ENCODE measurements at places on chromosomes 2 and 18.

- no peak for DNase-seq
Measured at GRCh38 chr2:118325321-118325955, 237.2 kb downstream of the INSIG2 start.

- no peak for DNase-seq
Measured at GRCh38 chr2:30222031-30222430, 9.3 kb upstream of the LBH start.

- no peak for DNase-seq
Measured at GRCh38 chr2:3465844-3466481, 53.4 kb downstream of the ADI1 start.

GRCh38 chr2:12196495-12196894, 450.1 kb downstream of the LPIN1 start:
- no peak for DNase-seq

DNA sequence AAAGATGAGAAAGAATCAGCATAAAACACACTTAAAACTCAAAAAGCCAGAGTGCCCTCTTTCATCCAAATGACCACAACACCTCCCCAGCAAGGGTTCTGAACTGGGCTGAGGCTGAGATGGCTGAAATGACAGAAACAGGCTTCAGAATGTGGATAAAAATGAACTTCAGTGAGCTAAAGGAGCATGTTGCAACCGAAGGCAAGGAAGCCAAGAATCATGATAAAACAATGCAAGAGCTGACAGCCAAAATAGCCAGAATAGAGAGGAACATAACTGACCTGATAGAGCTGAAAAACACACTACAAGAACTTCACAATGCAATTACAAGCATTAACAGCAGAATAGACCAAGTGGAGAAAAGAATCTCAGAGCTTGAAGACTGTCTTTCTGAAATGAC, 12.2 kb upstream of the PSMA8 start:
- DNase-seq = no peak

DNA sequence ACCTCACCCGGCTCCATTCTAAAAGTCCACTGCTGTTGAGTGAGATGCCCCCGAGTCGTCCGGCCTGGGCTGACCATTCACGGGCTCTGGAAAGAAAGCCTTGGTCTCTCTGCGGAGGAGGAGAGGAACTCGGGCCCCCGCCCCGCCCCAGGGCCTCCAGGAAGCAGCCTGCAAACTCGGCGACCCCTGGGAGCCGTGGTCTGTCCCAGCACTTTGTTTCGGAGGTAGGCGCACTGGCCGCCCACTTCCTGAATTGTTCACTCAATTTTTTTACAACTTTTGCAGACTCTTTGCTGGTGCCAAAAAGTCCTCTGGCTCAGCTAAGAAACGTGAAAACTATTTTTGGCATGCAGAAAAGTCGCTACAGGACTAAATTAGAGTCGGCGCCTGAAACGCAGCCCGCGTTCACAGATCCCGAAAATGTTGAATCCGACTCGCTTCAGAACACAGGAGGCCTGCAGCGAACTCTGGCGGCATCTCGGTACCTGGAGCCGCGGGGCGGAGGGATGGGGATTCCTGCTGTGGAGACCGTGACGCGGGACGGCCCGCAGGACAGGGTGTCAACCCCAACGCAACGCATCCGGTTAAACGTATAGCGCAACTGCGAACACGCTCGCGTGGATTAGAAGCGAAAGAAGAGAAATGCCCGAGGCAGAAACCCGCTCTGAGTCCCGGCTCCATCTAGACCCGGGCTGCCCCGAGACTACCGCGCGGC, 1.5 kb downstream of the PXDN start:
- peak; percentile 8 for DNase-seq

DNA sequence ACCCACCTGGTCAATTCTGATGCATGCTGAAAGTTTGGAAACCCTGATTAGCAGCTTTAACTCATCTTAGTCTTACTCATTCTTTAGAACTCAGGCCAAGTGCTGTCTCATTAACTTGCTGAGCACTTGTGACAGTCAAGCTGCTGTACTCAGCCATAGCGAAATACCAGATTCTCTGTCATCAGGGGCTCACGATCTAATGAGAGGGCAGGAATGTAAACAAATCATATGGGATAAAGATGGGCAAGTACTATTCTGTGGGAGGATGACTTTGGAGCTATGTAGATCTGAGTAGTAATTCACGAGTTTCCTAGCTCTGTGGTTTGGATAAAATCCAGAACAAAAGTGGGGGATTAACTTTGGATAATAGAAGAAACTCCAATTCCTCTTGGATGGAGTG, 376.6 kb downstream of the HRH4 start:
- no peak for DNase-seq

DNA sequence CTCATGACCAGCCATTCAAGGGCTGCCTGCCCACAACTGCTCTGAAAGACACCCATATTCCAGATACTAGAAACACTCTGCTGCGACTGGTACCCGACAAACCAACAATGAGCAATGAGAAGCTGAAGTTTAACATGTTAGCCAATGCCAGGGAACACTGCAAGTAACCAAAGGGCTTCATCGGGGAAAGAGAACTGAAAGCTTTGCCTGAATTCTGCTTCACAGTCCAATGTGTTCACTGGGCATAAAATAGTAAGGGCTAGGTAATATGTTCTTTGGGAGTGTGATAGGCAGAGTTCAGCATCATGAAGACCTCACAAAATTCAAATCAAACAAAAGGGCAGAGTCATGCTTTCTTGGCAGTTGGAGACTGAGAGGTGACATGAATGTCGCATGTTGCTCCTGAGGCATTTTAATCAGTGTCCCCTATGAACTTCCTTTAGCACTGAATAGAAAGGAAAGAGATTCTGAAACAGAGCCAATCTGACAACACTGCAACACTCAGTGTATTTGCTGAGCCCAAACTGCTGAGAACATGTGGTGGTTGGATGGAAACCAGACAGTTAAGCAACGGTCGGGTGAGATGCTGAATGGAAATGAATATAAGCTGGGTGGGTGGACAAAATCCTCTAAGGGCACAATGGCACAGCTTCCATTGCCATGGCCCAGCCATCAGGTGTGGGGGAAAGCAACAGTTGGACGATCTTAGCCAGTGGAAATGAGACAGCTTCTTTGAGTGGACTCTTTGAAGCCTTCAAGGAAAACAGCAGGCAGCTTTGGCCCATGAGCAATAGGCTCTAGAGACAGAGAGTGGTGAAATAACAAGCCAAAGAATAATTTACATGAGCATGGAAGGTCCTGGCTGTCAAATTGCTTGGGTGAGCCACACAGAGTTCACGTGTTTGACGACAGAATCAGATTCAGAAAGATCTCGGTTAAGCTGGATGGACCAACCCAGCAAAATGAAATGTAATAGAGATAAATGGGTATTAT, 277.5 kb downstream of the AFF3 start:
- DNase-seq = no peak

DNA sequence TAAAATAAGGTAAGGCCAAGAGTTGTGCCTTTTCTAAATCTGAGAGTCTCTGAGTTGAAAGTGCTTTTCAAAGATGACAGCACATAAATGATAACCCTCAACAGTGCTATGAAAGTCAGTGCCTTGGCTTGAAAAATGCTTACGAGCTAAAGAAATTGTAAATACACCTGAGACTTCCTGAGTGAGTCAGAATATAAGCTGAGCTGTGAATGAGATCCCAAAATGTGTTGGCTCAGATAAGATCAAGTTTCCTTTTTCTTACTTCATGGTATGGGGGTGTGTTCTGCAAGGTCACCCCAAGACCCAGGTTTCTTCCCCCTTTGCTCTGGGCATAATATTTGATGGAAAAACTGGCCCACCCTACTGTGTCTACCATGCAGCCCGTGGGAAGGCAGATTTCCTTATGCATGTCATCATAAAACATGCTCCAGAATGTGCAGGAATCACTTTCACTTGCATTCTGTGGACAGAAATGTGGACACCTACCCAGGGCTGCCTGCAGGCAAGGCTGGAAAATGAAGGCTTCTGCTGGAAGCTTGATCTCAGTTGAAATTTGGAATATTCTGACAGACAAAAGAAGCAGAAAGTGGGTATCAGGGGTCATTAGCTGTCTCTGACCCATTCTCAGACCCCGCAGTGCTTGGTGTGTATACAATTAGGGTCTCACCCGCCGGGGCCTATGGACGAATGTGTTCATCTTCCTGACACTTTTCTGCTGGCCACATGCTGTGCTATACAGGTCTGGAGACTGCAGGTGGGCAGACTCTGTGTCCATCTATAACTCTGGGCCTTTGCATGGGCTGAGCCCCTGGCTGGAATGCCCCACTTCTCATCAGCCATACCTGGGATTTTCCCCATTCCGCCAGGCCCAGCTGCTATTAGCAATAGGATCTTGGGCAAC, 212.6 kb downstream of the SH3RF3 start:
- DNase-seq = no peak

- no peak for DNase-seq
Measured at GRCh38 chr18:12468445-12468844, 60.7 kb downstream of the PRELID3A start.

DNA sequence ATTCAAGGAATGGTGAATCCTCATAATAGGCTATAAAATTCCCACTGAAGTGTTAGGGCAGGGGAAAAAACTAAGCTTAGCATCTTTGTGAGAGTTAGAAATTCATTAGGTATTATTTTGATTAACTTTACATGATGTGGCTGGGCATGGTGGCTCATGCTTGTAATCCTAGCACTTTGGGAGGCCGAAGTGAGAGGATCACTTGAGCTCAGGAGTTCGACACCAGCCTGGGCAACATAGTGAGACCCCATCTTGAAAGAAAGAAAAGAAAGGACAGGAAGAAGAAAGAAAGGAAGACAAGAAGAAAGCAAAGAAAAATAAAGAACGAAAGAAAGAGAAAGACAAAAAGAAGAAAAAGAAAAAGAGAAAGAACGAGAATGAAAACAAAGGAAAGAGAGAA, 40.0 kb downstream of the SNRPD1 start:
- no peak for DNase-seq

- DNase-seq = no peak
Measured at GRCh38 chr2:16644221-16644925, 21.3 kb downstream of the CYRIA start.

Measured in WERI-Rb-1 (cell line).